ENCODE measurements at places on chromosomes 6 and 20. TPM values are rescaled to one million over a fixed set of nuclear protein-coding genes. Genes with fewer than 3 reads are reported as not detected.

Gene PLN
- total RNA-seq: not detected

Gene CAP2
- total RNA-seq: 5.5 TPM

Gene GPSM3
- 17.8 TPM for total RNA-seq

GRCh38 chr6:23145781-23146180 lies 576.4 kb downstream of the HDGFL1 start:
- no peak for DNase-seq

- no peak for DNase-seq
Measured at GRCh38 chr20:62860391-62860923, 1.2 kb downstream of the TCFL5 start.

- no peak for DNase-seq
Measured at GRCh38 chr6:19719691-19720128, 117.5 kb upstream of the ID4 start.
